ENCODE measurements at places on chromosomes 7 and 10.

DNA sequence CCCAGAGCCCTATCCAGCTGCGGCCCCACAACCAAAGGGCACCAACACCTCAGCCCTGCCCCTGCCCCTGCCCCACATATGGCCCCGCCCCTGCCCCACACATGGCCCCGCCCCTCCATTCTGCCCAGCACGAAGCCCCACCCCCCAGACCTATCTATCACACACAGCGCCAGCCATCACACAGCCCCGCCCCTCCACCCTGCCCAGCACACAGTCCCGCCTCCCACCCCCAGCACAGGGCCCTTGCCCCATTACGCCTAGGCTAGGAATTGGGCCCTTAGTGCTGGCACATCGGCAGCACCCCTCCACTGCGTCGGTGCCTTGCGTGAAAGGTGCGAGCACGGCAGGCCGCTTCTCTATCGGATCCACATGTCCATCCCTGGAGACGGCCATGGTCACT, 126.8 kb downstream of the MAD1L1 start:
- DNase-seq: no peak

DNA sequence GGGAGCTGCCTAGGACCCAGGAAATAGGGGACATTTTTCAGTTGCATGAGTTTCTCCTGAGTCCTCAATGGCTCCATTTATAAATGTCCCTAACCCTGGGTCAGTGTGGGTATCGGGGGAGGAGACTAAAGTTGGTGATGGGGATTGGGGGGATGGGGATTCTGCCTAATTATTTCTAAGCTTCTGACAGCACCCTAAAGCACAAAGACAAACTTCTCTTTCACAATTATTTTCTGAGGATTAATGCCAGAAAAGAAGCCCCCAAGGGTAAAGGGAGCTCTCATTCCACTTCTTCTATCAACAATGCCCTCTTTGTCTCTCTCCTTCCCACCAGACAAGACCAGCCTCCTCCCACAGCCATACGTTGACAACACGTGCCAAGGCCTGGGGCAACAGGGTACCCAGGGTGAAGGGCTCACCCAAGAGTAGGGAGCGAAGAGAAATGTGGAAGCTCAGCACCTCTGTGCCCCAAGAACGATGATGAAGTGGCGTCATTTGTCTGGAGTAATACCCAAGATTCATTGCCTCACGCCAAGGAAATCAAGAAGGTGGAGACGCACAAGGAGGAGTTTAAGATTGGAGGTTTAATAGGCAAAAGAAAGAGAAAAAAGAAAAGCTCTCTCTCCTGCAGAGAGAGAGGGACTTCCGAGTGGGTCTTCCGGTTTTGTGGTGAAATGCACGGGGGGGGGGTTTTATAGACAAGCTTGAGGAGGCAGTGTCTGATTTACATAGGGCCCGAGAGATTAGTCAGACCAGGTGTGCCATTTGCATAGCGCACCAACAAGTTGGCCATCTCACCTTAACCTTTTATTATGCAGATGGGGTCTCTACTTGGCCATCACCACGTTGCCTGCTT, 14.4 kb upstream of the GJC3 start:
- DNase-seq: no peak

GRCh38 chr10:99266383-99266782, 30.7 kb upstream of the HPSE2 start:
- DNase-seq: no peak

DNA sequence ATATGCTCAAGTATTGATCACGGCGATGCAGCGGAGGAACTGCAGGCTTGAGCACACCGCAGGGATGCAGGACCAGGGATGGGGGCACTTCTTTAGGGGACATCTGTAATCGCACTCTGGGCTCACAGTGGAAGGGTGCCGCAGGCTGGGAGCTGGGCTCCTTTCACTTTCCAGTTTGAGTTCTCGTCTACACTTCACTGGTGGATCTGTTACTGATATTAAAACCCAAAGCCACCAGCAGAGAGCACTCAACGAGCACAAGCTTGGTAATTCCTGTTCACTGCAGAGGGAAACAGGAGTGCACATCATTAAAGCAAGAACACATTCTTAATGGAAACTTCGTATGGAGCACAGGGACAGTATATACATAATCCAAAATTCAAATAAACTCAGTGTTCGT, 91.3 kb downstream of the PARD3 start:
- no peak for DNase-seq

DNA sequence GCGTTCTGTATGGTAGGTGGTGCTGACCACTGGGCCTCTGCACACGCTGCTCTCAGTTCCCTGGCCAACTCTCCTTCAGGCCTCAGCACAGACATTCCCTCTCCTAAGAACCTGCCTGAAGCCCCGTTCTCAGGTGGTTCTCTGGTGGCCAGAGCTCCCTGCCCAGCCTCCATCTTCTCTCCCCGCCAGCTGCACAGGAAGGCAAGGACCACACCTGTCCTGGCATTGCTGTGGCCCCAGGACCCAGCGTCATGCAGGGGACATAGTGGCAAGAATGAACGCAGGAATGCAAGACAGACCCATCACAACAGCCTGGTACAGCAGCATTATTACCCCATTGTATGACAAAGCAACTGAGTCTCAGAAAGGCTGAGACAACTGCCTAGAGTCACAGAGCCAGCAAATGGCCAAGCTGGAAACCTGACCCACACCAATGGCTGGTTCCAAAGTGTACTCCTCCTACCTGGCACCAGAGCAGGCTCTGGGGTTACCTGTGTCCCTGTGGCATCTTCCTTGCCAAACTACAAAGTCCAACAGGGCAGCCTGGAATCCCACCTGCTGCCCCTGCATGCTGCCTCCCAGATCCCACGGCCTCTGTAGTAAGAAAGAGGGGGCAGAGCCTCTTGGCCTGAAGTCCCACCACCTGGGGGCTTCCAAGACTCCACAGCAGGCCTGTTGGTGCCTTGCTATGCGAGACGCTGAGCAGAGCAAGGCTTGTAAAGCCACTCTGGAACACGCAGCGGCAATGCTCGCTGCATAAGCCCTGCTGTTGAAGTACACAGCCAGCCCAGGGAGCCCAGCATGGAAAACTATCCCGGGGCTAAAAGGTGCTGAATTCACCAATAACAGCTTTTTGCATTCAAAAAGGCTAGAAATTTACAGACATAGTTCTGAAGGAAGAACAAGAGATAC, 73.3 kb downstream of the CHST15 start:
- no peak for DNase-seq

- no peak for DNase-seq
Measured at GRCh38 chr10:1251769-1252168, 195.6 kb downstream of the WDR37 start.

GRCh38 chr7:12596225-12596790, 25.8 kb downstream of the SCIN start:
- DNase-seq: no peak

GRCh38 chr7:36638140-36638539, 86.2 kb downstream of the AOAH start:
- no peak for DNase-seq

- DNase-seq: no peak
Measured at GRCh38 chr10:54826994-54827560, 26.0 kb upstream of the PCDH15 start.

- peak; percentile 71 for DNase-seq
Measured at GRCh38 chr10:5551531-5552375, 27.0 kb downstream of the CALML3 start.

DNA sequence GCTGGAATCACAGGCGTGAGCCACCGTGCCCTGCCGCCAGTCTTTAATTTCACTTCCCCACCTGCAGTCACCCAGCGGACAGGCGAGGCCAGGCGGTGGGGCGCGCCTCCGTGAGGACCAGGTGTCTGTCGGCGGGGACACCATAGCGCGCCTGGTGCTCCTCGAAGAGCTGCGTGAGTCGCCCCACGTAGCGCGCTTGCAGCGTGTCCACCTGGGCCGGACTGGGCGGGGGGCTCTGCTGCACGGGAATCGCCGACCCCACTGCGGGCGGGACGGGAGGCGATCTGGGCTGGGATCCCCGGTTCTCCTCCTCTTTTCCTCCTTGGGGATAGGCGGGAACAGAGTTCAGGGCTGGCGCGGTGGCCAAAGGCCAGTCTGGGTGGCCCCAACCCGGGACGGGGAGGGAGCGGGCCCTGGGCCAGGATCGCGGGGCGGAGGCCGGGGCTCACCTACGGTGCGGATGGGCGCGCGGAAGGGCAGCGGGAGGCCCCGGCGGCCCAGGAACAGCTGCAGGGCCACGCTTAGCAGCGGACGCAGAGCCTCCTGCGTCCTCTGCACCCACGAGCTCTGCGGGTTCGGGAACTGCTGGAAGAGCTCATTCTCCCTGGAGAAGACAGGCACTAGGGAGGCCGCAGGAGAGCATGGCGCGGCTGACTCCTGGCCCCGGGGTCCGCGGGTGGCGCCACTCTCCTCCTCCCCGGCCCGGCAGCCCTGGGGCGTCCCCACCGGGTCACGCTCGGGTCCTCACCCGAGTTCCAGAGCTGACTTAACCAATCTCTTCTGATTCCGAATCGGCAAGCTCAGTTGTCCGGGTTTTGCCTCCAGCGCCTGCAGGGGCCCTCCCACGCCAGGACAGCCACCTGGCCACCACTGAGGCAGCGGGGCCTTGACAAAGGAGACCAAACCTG, 1.1 kb upstream of the MOGAT3 start:
- no peak for DNase-seq

DNA sequence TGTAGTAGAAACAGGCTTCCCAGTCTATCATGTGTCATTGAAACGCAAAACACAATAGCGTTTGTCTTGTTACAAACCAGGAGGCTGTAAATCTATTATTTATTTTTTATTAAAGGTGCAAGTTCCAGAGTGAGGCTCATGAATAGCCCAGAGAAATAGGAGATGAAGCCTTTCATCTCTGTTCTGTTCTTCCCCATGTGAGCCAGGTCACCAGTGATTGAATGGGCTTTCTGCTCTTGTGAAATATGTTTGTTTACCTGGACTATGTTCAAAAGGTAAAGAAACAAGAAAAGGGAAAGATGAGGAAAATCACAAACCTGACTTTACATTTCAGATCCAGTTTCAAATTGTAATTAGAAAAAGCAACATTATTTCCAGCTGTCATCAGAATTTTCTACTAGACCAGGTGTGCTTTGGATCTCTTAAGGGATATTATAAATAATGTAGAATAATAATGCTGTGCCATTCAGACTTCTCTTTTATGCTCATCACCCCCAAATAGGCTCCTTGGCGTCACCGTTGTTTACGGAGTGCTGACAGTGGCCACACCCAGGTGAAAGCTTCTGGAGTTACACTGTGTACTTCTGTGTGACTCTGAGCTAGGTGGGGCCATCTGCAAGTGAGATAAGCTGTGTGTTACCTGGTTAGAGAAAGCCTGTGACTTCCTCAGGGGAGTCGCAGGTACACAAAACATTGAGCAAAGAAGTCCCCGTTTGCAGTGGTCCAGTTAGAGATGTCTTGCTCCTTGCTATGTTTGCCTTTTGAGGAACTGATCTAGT, 274.9 kb downstream of the SDK1 start:
- no peak for DNase-seq

DNA sequence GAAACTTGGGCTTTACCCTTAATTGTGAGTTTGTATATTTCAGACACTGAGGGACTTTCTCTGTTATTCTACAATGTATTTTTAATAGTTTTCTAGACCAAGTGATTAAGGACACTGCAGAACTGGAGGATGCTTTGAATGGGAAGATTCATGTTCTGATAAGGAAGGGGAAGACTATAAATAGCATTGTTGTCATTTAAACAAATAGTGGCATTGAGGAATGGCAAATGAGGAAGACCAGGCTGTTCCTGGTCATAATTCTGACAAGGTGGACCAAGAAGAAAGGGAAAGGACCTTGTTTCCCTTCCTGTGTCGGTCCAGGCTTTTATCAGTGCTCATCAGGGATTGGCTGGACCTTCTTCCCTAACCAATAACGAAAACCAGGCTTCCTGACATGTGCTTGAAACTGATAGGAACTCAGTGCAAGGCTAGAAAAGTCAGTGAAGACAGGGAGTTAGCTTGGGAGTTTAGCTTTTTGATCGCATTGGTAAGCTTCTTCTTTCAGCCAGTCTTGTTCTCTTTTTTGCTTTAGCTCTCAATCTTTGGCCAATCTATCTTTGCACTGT, 116.2 kb downstream of the ITGA8 start:
- DNase-seq: no peak

- no peak for DNase-seq
Measured at GRCh38 chr10:85767891-85768290, 598.7 kb downstream of the GRID1 start.

Measured in activated CD4-positive, alpha-beta T cell treated with anti-CD3 and anti-CD28 coated beads, Interleukin-2, Interleukin-6, amounts not matched to agents 100 ng/mL and 50 ng/mL, durations not matched to agents 16 hours and 8 hours (primary cell).